ENCODE measurements at places on chromosomes 1 and 21. TPM values are rescaled to one million over a fixed set of nuclear protein-coding genes. Genes with fewer than 3 reads are reported as not detected.

DCST1 gene
- total RNA-seq: not detected

ACKR1 gene
- not detected for total RNA-seq

PEA15 gene
- 33.6 TPM for total RNA-seq

LRRC8C gene
- 42.6 TPM for total RNA-seq

C1orf94 gene
- total RNA-seq: not detected

GBP5 gene
- total RNA-seq: 330 TPM

SIK1 gene
- 10.0 TPM for total RNA-seq

DISC1 gene
- 21.1 TPM for total RNA-seq

C1orf50 gene
- 8.3 TPM for total RNA-seq

NTMT2 gene
- not detected for total RNA-seq

ABCA4 gene
- not detected for total RNA-seq

MAN1C1 gene
- total RNA-seq: 40.9 TPM

MROH9 gene
- total RNA-seq: not detected

KCND3 gene
- total RNA-seq: not detected

CA6 gene
- total RNA-seq: 2.4 TPM

GJA8 gene
- total RNA-seq: not detected

CTSS gene
- 113 TPM for total RNA-seq

WDR47 gene
- total RNA-seq: 9.2 TPM

MCOLN2 gene
- total RNA-seq: 10.4 TPM

OR2T11 gene
- not detected for total RNA-seq

MYCBP gene
- total RNA-seq: 48.7 TPM

CRYBG2 gene
- 0.87 TPM for total RNA-seq

IL23R gene
- 0.12 TPM for total RNA-seq

Data from activated naive CD4-positive, alpha-beta T cell treated with anti-CD3 and anti-CD28 coated beads, Interleukin-2, amount 10 ng/mL, durations not matched to agents 5 hours and 36 hours (primary cell).